ENCODE measurements at places on chromosomes 7 and 10. TPM values are rescaled to one million over a fixed set of nuclear protein-coding genes. Genes with fewer than 3 reads are reported as not detected.

SP4 gene
- 2.7 TPM for total RNA-seq

TET1 gene
- total RNA-seq = 0.85 TPM

AQP1 gene
- not detected for total RNA-seq

ADAM12 gene
- 0.09 TPM for total RNA-seq

FASTK gene
- 59.1 TPM for total RNA-seq

All from airway epithelial cell (primary cell).